ENCODE measurements at places on chromosomes 16 and 17.

GRCh38 chr17:48504953-48505352 lies 25.9 kb downstream of the HOXB1 start:
- DNase-seq = no peak

- DNase-seq = no peak
These were observed 4.9 kb upstream of the KREMEN2 start for GRCh38 chr16:2959206-2959605.

GRCh38 chr16:31505483-31505882 lies 2.7 kb downstream of the RUSF1 start:
- DNase-seq = no peak

- no peak for DNase-seq
These were observed 49.9 kb downstream of the MAP2K4 start for GRCh38 chr17:12070561-12070960.

- DNase-seq = no peak
These were observed 2.0 kb downstream of the CD300LB start for GRCh38 chr17:74529243-74529642.

DNA sequence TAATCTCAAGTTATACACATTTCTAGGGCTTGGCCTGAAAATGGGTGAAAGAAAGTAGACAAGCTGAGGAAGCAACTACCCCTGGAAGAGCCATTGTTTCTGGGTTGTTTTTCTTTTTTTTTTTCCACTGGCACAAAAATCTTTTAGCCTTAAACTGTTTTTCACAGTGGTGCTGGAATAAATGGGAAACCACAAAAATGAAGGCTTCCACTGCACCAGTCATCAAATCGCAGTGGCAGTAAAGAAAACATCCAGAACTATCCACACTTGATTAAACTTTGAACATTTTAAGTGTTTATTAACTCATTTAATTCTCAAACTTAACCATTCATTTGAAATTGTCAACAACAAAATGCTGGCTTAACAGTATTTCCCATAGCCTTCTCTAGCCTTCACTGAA lies 14.3 kb downstream of the CMTM4 start:
- no peak for DNase-seq

DNA sequence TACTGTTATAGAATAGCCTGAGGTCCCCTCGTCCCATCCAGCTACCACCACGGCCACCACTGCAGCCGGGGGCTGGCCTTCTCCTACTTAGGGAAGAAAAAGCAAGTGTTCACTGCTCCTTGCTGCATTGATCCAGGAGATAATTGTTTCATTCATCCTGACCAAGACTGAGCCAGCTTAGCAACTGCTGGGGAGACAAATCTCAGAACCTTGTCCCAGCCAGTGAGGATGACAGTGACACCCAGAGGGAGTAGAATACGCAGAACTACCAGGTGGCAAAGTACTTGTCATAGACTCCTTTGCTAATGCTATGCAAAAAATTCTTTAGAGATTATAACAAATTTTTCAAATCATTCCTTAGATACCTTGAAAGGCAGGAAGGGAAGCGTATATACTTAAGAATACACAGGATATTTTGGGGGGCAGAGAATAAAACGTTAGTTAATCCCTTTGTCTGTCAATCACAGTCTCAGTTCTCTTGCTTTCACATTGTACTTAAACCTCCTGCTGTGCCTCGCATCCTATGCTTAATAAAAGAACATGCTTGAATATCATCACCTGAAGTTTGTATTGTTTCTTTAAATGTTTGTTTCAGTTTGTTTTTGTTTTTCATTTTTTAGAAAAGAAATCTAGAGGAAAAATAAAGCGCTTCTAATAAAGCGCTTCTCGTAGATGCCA lies 388.3 kb downstream of the MAF start:
- DNase-seq = no peak

DNA sequence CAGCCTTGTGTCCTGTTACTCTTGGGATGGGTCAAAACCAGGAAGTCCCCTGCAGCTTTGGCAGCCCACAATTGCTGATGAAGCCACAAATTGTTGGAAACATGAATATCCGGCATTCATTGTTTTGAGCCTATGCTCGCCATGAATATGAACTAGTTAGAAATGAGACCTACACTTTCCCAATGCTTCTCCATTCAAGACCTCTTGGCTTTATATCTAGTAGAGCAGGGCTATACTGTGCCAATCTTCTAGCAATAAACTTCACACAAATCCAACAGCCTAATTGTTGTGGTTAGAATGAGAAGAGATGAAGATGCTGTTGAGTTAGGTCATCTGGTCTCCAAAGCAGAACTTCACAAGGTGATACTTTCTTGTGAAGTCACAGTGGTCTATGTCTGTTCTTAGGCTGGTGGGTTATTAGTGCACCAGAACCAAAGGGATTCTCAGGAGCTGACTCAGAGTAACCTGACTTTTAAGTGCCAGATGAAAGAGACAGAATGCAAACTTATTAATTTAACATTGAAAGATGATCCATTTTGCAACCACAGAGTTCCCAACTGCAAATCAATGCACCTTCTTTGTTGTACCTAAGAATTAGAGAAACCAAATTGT lies 13.7 kb upstream of the KRT23 start:
- DNase-seq = no peak

DNA sequence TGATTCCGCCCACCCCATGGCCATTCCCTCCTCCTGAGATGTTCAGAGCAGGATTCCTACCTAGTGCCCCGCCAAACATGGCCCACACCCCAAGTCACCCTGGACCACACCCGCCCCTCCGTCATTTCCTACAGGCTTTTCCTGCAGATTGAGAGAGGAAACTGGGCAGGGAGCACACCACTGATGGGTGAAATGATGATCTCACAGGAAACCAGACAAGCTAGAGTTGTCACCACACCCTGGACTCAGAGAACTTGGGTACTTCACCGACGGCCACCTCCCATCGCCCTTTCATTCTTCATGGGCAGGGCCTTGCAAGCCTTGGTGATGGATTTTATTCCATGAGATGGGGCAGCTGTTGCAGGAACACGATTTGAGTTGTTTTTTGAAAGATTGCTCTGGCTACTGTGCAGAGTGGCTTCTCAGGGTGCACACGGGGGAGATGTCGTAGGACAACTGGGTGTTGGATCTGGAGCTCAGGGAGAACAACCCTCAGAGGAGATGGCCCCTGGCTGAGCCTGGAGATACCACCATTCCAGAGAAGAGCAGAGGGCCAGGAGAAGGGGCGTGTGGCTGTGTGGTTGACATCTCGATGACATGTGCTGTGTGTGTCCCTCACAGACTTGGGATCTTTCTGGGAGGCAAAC lies 7.4 kb upstream of the B9D1 start:
- DNase-seq = no peak

- DNase-seq = no peak
These were observed 58.7 kb downstream of the HSD17B2 start for GRCh38 chr16:82093666-82094300.

DNA sequence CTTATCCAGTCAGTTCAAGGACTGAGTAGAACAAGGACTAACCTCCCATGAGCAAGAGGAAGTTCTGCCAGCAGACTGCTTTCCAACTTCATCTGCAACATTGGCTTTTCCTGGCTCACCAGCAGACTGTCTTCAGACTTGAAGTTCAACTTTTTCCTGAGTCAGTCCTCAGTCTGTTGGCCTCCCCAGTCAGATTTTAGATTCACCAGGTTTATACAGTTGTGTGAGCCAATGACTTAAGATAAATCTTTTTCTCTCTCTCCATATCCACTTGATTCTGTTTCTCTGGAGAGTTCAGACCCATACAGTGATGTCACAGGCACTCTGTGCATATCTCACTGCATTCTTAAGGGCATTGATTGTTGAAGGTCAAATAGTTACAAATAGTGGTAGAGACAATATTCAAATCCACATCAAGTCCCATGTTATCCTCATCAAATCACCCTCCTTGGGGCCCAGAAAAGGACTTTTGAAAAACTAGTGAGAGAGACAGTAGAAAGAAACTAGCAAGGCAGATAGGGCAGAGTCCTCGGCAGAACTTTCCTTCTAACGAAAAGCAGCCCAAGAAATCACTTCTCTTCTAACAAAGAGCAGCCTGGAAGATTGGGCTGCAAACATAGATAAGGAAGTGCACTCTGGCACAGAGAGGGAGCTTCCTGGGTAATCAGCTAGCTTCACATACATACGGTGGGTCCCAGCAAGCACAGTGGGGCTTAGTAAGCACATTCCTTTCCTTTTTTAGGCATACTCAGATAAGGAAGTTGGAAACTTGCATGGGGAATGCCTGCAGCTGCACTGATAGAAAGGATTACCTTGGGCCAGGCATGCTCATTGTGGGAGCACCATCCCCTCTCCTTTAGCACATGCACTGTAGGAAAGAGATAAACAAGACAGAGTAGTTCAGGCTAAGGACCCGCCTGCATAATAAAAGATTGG lies 132.3 kb upstream of the FAM20A start:
- no peak for DNase-seq

GRCh38 chr16:30186782-30187555 lies 3.6 kb downstream of the CORO1A start:
- DNase-seq = no peak

- DNase-seq = peak; percentile 18
These were observed 2.5 kb upstream of the STARD3 start for GRCh38 chr17:39634384-39634871.

DNA sequence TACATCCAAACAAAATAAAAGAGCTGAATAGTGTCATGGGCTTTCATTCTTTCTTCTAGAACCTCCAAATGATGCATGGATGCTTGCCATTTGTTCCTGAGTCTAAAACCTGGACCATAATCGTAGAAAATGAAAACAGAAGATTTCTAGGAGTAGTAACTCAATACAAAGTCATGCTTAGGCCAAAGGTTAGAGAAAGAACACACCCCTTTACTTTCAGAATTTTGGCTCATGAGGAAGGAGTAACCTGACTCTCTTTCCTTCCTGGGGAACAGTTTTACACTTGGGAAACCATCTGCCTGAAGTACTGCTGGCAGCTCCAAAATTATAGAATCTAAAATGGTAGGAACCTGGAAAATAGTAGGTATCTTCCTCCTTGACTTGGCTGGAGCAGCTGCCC lies 137.2 kb downstream of the SNX11 start:
- DNase-seq = no peak

GRCh38 chr17:58560511-58560910 lies 46.1 kb upstream of the MTMR4 start:
- DNase-seq = no peak

DNA sequence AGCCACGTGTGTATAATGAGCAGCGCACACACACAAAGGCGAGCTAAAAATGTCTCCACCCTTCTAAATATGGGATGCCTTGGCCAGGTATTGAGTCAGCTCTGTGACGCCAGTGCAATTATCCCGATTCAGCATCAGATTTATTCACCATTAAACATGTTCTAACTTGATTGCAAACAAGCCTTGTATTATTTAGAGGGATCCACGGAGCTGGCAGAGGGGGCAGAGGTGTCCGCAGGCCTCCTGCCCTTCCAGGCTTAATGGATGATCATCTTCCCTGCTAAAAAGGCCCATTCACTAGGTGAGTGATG lies 591.7 kb downstream of the MAF start:
- DNase-seq = peak; percentile 89

- DNase-seq = peak; percentile 14
These were observed 427 bp upstream of the NLK start for GRCh38 chr17:28041844-28042656.

DNA sequence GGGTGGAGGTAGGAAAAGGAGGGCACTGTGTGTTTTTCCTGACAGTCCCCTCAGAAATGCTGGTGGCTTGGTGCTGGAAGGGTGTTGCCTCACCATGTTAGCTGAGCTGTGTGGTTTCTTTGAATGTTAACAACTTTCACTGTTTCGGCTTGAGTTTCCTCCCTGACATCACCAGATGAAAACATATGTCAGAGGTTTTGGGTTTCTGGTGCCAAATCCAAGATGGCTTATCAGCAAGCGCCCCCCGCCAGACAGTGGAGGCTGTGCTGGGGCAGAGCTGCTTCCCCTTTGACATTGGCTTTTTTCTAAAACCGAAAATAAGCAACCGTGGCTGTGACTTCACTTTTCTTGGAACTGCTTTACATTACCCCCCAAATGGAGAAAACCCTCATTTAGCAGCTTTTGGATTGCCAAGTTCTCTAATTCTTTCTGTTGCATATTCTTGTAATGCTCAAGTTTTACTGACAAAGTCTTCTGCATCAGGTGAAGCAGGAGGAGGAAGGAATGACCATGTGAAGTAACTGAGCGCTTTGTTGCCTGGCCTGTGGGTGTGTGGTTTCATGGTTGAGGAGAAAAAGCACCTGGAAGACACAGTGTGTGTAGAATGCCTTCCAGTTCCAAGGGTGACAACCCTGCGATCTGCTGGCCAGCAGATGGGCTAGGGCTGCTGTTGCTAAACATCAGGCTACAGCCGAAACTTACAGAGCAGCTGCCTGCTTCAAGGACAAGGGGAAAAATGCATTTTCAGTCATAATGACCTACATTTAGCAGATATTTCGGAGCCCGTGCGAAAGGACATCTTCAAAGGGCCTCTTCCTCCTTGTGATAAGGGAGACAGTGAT lies 9.7 kb downstream of the RMI2 start:
- no peak for DNase-seq

DNA sequence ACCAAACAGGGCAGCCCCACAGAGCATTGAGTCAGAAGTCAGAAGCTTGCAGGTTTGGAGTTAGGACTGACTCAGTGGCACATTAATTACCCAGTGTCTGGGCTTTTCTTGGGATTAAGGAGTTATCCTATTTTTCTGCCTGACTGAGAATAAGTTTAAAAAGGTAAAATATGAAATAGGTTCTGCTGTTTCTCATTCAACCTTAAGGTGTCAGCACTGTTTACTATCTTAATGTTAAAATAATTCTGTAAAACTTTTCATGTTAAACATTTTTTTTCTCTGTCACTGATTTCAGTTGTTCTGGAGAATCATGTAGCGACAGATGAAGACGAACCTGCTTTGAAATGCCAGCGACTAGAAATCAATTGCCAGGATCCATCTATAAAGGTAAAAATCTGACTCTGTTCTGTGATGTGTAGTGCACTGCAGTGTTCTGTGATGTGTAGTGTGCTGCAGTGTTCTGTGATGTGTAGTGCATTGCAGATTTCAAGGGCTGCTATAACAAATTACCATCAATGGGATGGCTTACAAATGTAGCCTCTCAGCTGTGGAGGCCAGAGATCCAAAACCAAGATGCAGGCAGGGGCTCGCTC lies 128.0 kb downstream of the LAT start:
- no peak for DNase-seq

- DNase-seq = no peak
These were observed 154.1 kb upstream of the CDC42EP4 start for GRCh38 chr17:73465953-73466230.

DNA sequence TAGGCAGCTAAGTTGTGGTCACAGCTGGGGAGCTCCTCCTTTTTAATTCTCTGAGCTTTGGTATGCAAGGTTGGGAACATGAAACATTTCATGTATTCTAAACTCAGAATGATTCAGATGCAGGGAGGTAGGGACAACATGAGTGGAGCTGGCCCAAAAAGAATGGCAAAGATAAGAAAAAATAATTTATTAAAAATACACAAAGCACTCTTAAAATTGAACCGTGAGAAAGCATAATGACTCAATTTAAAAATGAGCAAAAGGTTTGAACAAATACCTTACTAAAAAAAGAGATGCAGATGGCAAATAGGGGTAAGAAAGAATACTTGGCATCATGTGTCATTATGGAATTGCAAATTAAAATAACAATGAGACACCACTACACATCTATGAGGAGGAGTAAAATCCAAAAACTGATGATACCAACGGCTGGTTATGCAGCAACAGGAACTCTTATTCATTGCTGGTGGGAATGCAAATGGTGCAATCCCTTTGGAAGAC lies 175.6 kb upstream of the IRX3 start:
- DNase-seq = no peak

All from NCI-H748 treated with DMSO at 0.1 percent for 48 hours (cell line).